ENCODE measurements at places on chromosomes 2 and 18.

GRCh38 chr2:128408349-128409305 lies 90.0 kb upstream of the HS6ST1 start:
- peak; percentile 63 for DNase-seq

GRCh38 chr2:230900336-230900995 lies 24.6 kb downstream of the GPR55 start:
- DNase-seq, result no peak

GRCh38 chr18:25225151-25225550 lies 126.8 kb downstream of the ZNF521 start:
- DNase-seq, result no peak

DNA sequence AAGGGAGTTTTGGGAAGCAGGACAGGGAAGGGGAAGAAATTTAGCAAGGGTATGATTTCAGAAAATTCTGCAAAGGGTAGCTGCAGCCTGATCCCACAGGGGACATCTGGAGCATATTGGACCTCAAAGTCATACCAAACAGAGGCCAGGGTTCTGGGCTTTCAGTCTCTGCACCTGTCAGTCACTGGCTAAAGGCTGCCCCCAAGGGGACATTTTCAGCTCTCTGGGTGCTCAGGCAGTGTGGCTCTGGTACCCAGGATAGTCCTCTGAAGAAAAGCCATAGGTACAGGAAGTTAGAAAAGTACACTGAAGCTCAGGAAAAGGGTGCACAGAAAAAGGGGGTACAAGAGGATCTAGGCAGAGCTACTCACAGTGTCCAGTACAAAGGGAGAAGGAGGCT lies 149.2 kb downstream of the INSIG2 start:
- no peak for DNase-seq

DNA sequence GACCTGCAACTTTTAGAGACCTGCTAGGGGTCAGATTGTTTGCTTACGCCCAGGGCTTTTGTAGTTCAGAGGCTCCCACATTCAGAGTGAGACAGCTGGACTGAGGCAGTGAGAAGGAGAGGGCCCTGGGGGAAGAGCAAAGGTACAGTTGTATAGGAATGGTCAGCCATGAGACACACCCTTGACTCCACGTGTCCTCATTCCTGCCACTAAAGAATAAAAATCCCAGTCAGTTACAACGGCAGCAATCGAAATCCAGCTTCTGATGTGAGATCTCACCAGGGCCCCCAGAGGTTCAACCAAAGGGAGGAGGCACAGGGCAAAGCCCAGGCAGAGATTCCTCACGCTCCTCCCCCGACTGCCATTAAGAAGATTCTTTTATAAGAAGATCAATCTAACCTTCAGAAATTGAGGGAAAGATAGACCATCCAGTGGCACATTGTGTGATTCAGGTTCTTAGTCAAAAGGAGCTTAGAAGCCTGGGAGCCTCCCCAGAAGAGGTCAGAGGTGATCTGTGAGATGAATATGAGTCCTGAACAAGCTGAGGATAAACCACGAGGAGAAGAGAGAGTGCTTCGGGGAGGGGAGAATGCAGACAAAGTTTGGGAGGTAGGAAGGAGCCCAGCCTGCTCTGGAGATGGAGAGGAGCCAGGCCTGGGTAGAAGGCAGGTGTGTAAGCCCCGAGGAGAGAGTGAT lies 317.0 kb downstream of the CYP26B1 start:
- DNase-seq, result no peak
